Left lung (tissue), 14 donors: ENCODE measurements at places on chromosomes 1 and 21. TPM values are rescaled to one million over a fixed set of nuclear protein-coding genes. Genes with fewer than 3 reads are reported as not detected.
A peak's percentile ranks its signal among the peaks of the same experiment; 100 is the strongest.

- H3K27me3 ChIP-seq: no peaks in the 10 kb centered on the region
- no peak overlapping the region for H3K4me3 ChIP-seq
- H3K27ac ChIP-seq: no peak overlapping the region
- H3K4me1 ChIP-seq: no peaks in the 10 kb centered on the region
Observed at GRCh38 chr1:218679988-218680748, 335.0 kb downstream of the TGFB2 start.

DNA sequence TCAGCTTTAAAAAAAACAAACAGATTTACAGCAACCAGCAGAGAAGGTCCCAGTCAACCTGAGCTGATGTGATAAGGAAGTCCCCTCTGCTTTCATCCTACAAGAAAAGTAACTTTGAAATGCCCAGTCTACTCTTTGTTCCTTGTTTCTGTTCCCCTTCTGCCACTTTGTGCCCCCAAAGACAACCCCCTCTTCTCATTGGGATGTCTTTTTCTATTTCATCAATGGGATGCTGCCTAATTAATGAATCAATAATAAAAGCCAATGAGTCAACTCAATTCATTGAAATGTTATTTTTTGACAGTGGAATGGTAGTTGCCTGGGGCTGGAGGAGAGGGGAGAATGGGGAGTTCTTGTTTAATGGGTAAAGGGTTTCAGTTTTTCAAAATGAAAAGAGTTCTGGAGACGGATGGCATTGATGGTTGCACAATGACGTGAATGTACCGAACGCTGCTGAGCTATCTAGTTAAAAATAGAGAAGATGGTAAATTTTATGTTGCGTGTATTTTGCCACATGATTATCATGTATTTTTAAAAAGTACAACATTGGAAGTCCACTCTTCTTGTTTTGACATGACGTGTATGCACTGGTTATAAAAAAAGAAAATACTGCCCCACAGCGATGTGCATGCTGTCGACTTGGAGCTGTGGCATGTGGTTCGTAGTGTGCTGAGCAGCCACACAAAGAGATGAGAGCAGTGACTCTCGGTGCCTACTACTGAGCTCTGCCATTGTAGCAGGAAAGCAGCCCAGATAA lies 22.4 kb upstream of the PADI2 start:
- H3K36me3 ChIP-seq: no peaks in the 10 kb centered on the region
- no peaks in the 10 kb centered on the region for H3K4me1 ChIP-seq
- H3K4me3 ChIP-seq: no peak overlapping the region
- no peak overlapping the region for H3K27ac ChIP-seq
- H3K27me3 ChIP-seq: no peaks in the 10 kb centered on the region

DNA sequence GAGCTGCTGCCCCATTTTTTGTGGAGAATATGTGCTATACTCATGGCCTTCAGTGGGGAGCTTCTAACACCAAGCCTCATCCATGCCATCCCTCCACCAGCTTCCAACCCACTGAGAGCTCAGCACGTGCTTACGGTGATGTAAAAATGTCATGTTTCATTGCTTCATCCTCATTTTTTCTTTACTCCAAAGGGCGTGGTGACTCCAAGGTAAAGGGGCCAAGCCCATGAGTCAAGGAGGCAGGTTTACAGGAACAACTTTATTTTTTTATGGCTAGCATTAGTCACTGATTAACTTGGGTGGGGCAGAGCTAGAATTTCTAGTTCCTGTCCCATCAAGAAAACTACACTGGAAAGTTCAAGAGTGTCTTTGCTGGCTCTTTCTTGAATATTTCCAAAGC lies at the start of gene C1orf226:
TSS of gene C1orf226 (plus strand) at position 346 of the 400 bp plus-strand sequence. CDS start 174 bp downstream, outside the sequence.
- DNase-seq: no peak
- H3K27ac ChIP-seq: peak within 1 kb of the TSS; percentile 53
- no peaks in the 10 kb centered on the region for H3K36me3 ChIP-seq
- H3K4me1 ChIP-seq: no peaks in the 10 kb centered on the region

- no peaks in the 10 kb centered on the region for H3K4me1 ChIP-seq
- no peak for DNase-seq
- no peak overlapping the region for H3K4me3 ChIP-seq
- no peaks in the 10 kb centered on the region for H3K36me3 ChIP-seq
- no peak overlapping the region for H3K27ac ChIP-seq
Observed at GRCh38 chr1:160407839-160408801, 7.8 kb downstream of the VANGL2 start.

DNA sequence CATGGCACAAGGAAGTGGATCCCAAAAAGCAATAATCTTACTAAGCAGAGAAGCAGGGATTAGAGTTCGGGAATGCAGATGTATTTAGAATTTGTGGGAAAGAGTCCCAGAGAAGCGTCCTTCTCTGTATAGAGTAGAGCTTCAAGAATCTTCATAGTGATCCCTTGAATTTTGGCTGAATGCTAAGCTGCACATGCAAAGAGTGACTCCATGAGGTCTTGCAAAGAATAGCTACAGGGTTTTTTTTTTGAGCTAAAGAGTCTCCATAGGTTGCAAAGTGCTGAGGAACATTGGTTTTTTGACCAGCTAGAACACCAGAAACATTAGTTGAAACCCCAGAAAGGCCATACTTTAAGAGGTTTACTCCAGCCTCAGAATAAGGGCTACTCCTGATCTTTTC lies 206.7 kb downstream of the CTH start:
- H3K4me3 ChIP-seq: no peak overlapping the region
- no peak for DNase-seq
- H3K36me3 ChIP-seq: no peaks in the 10 kb centered on the region
- no peak overlapping the region for H3K27ac ChIP-seq
- H3K27me3 ChIP-seq: no peaks in the 10 kb centered on the region

DNA sequence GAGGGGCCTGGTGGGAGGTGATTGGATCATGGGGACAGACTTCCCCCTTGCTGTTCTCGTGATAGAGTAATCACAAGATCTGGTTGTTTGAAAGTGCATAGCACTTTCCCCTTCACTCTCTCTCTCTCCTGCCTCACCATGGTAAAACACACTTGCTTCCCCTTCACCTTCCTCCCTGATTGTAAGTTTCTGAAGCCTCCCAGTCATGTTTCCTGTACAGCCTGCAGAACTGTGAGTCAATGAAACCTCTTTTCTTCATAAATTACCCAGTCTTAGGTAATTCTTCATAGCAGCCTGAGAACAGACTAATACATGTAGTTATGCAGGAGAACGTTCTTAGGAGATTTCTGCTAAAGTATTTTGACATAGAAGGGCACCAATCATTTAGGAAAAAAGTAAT lies 59.9 kb upstream of the FBXO28 start:
- no peak overlapping the region for H3K4me3 ChIP-seq
- no peaks in the 10 kb centered on the region for H3K27me3 ChIP-seq
- no peak for DNase-seq
- H3K27ac ChIP-seq: no peak overlapping the region

DNA sequence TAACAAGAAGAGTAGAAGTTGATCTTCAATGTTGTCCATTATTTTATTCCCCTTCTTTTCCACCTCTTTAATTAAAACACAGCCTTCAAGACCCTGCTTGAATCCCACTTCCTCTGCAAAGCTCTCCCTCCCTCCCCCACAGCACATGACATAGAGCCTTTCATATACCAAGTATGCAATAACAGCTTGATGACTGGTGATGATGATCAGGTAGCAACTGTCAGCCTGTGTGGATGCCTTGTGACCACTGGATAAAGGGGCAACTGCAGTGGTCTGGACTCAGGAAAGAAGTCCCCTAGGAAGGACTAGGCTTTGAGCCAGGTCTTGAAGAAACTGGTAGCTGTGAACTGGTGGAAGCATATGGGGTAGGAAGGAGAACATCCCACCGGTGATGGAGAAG lies 53.8 kb upstream of the PRDX6 start:
- no peaks in the 10 kb centered on the region for H3K36me3 ChIP-seq
- H3K4me1 ChIP-seq: peaks cover 15% of the 10 kb centered on the region
- no peak for DNase-seq
- no peaks in the 10 kb centered on the region for H3K27me3 ChIP-seq
- no peak overlapping the region for H3K4me3 ChIP-seq
- no peak overlapping the region for H3K27ac ChIP-seq

- no peaks in the 10 kb centered on the region for H3K27me3 ChIP-seq
- no peak overlapping the region for H3K27ac ChIP-seq
- H3K36me3 ChIP-seq: no peaks in the 10 kb centered on the region
- no peak for DNase-seq
- no peak overlapping the region for H3K4me3 ChIP-seq
Observed at GRCh38 chr1:242139986-242140385, 141.1 kb upstream of the MAP1LC3C start.

DNA sequence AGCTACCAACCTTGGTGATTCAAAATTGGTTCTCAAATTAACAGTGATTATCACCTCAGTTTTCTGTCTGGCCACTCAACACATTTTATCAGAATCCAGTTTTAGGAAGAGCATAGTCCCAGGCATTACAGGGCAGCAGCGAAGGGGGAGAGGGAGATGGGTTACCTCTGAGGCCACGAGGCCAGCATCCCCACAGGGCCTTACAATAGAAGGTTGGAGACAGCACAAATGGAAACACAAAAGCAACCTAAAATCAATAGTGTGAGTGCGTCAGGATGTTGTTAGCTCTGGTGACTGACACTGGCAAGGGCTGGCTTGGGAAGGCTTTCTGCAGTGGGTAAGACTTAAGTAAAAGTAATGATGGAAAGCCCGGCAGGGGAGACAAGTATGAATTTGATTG lies 79.5 kb downstream of the JAK1 start:
- H3K27ac ChIP-seq: no peak overlapping the region
- H3K27me3 ChIP-seq: no peaks in the 10 kb centered on the region
- DNase-seq: no peak
- H3K4me1 ChIP-seq: peaks cover 24% of the 10 kb centered on the region
- H3K36me3 ChIP-seq: peaks cover 23% of the 10 kb centered on the region

- no peak overlapping the region for H3K4me3 ChIP-seq
- H3K27me3 ChIP-seq: no peaks in the 10 kb centered on the region
- no peaks in the 10 kb centered on the region for H3K36me3 ChIP-seq
- peaks cover 11% of the 10 kb centered on the region for H3K4me1 ChIP-seq
- DNase-seq: no peak
- H3K27ac ChIP-seq: no peak overlapping the region
Observed at GRCh38 chr1:1625824-1626206, 6.2 kb upstream of the MMP23B start.

- no peaks in the 10 kb centered on the region for H3K36me3 ChIP-seq
- no peak overlapping the region for H3K27ac ChIP-seq
- no peaks in the 10 kb centered on the region for H3K27me3 ChIP-seq
- no peaks in the 10 kb centered on the region for H3K4me1 ChIP-seq
Observed at GRCh38 chr1:166190400-166190799, 23.6 kb upstream of the FAM78B start.

- H3K27ac ChIP-seq: no peak overlapping the region
- H3K36me3 ChIP-seq: no peaks in the 10 kb centered on the region
- no peak for DNase-seq
- no peaks in the 10 kb centered on the region for H3K4me1 ChIP-seq
Observed at GRCh38 chr1:70720109-70720508, 309.0 kb downstream of the CTH start.

- no peaks in the 10 kb centered on the region for H3K36me3 ChIP-seq
- H3K27me3 ChIP-seq: no peaks in the 10 kb centered on the region
- no peak overlapping the region for H3K27ac ChIP-seq
- no peak overlapping the region for H3K4me3 ChIP-seq
Observed at GRCh38 chr1:68917456-68917855, 420.6 kb upstream of the DEPDC1 start.

- no peaks in the 10 kb centered on the region for H3K27me3 ChIP-seq
- H3K4me3 ChIP-seq: no peak overlapping the region
- no peaks in the 10 kb centered on the region for H3K4me1 ChIP-seq
- DNase-seq: no peak
Observed at GRCh38 chr1:183711741-183712361, 58.7 kb upstream of the APOBEC4 start.

GRCh38 chr1:247111700-247112478 lies 7.7 kb upstream of the ZNF669 start:
- H3K36me3 ChIP-seq: no peaks in the 10 kb centered on the region
- H3K27me3 ChIP-seq: no peaks in the 10 kb centered on the region
- H3K4me3 ChIP-seq: peak overlapping the region; percentile 65
- DNase-seq: peak; percentile 69
- H3K27ac ChIP-seq: peak overlapping the region; percentile 65

DNA sequence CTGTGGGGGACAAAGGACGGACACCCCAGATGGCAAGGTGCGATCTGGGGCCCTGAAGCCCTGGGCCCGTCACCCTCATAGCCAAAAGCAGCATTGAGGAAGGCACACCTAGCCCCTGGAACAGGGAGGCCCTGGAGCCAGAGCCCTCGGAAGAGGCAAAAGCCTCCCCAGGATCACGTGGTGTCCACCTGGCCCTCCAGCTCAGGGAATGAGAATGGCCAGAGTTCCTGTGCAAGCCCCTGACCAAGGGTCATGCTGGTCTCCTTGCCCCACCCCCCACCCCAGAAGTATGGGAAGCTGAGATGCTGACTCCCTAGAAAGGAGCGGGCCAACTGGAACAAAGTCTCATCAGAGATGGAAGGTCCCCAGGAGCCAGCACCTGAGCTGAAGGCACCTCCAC lies 1.0 kb upstream of the PDZK1IP1 start:
- H3K27ac ChIP-seq: peak overlapping the region; percentile 42
- H3K4me1 ChIP-seq: peaks cover 29% of the 10 kb centered on the region
- H3K4me3 ChIP-seq: no peak overlapping the region
- H3K36me3 ChIP-seq: no peaks in the 10 kb centered on the region
- DNase-seq: no peak
- H3K27me3 ChIP-seq: no peaks in the 10 kb centered on the region

DNA sequence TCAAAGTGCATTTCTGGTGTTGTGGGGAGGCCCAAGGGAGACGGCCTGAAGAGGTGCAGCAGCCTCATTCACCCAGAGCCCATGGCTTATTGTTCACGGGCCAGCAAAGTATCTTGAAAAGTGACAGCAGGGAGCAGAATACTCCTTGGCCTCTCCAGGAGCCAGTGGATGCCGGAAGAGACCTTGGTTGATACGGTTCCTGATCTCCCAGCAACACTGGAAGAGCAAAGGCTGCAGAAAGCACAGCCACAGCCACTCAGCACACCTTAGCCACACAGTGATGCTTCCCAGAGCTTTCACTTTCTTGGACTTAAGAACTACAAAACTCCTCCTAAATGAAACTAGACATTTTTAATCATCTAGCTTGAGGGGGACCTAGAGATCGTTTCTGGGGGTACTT lies 64.3 kb upstream of the TENT5C start:
- DNase-seq: no peak
- no peak overlapping the region for H3K4me3 ChIP-seq
- peaks cover 4% of the 10 kb centered on the region for H3K4me1 ChIP-seq
- H3K27me3 ChIP-seq: no peaks in the 10 kb centered on the region
- no peak overlapping the region for H3K27ac ChIP-seq

GRCh38 chr1:196305216-196305615 lies 303.0 kb downstream of the KCNT2 start:
- H3K27ac ChIP-seq: no peak overlapping the region
- H3K27me3 ChIP-seq: no peaks in the 10 kb centered on the region
- H3K4me1 ChIP-seq: no peaks in the 10 kb centered on the region
- H3K4me3 ChIP-seq: no peak overlapping the region

GRCh38 chr1:174550296-174550695 lies 102.5 kb downstream of the GPR52 start:
- no peak overlapping the region for H3K27ac ChIP-seq
- no peaks in the 10 kb centered on the region for H3K27me3 ChIP-seq
- no peaks in the 10 kb centered on the region for H3K4me1 ChIP-seq
- no peak for DNase-seq

- H3K27me3 ChIP-seq: no peaks in the 10 kb centered on the region
- H3K36me3 ChIP-seq: peaks cover 7% of the 10 kb centered on the region
- peak within 1 kb of the TSS; percentile 61 for H3K4me3 ChIP-seq
- peaks cover 52% of the 10 kb centered on the region for H3K4me1 ChIP-seq
- DNase-seq: peak; percentile 65
Observed at GRCh38 chr1:182789138-182790076, at the start of gene NPL. Gene NPL (plus strand): TSS chr1:182789773. CDS start chr1:182794372, 4,599 bp downstream.

The TESK2 gene
- total RNA-seq: 4.3 TPM

The PROX1 gene
- total RNA-seq: 6.2 TPM

The TMEM201 gene
- total RNA-seq: 9.1 TPM

The OR2T35 gene
- not detected for total RNA-seq

The C1orf116 gene
- 212 TPM for total RNA-seq

The KCNE1 gene
- 21.2 TPM for total RNA-seq

The SYT2 gene
- 1.1 TPM for total RNA-seq
